Ureter (tissue), 1 donor: ENCODE measurements at places on chromosomes 11 and 22. TPM values are rescaled to one million over a fixed set of nuclear protein-coding genes. Genes with fewer than 3 reads are reported as not detected.

Gene TRPM5
- total RNA-seq: 0.60 TPM

Gene TRAF6
- 16.9 TPM for total RNA-seq

Gene OR10D3
- not detected for total RNA-seq

Gene GTSE1
- total RNA-seq: 1.6 TPM

Gene CALCA
- not detected for total RNA-seq

Gene RAB39A
- 0.42 TPM for total RNA-seq

Gene OR5B21
- not detected for total RNA-seq

Gene NAP1L4
- total RNA-seq: 189 TPM

Gene MMP1
- total RNA-seq: 0.57 TPM

Gene OR5T3
- not detected for total RNA-seq

Gene DGAT2
- 24.0 TPM for total RNA-seq

Gene SPDYC
- total RNA-seq: not detected

Gene EHBP1L1
- total RNA-seq: 122 TPM

Gene ARRB1
- 53.4 TPM for total RNA-seq

Gene C1QTNF5
- 14.6 TPM for total RNA-seq

Gene PDE2A
- total RNA-seq: 49.6 TPM

Gene CARD18
- total RNA-seq: not detected

Gene APOL4
- total RNA-seq: 34.4 TPM

Gene SLC22A8
- not detected for total RNA-seq

Gene APLNR
- total RNA-seq: 4.7 TPM

Gene HTR3A
- not detected for total RNA-seq

Gene CCDC87
- total RNA-seq: 0.55 TPM

Gene C11orf87
- total RNA-seq: 5.9 TPM

Gene SLC22A25
- not detected for total RNA-seq

Gene CYP2R1
- total RNA-seq: 17.3 TPM

Gene BARX2
- total RNA-seq: 0.55 TPM

Gene KCNJ5
- 0.94 TPM for total RNA-seq

Gene FOLR1
- 1.7 TPM for total RNA-seq

Gene PRDM11
- total RNA-seq: 35.3 TPM

Gene LRRC10B
- total RNA-seq: 0.89 TPM

Gene ZNF143
- total RNA-seq: 19.9 TPM

Gene GLB1L3
- not detected for total RNA-seq

Gene PHRF1
- 43.6 TPM for total RNA-seq

Gene OR51I1
- total RNA-seq: 0.70 TPM

Gene BDNF
- total RNA-seq: 6.0 TPM

Gene TP53I11
- total RNA-seq: 67.7 TPM

Gene SERPING1
- 302 TPM for total RNA-seq

Gene CAVIN3
- total RNA-seq: 39.0 TPM

Gene P2RY6
- total RNA-seq: 2.2 TPM

Gene EPS8L2
- 156 TPM for total RNA-seq
